ENCODE measurements at places on chromosomes 1 and 21.

- DNase-seq: peak; percentile 89
These were observed 17.9 kb downstream of the MTX1 start for GRCh38 chr1:155226188-155226909.

DNA sequence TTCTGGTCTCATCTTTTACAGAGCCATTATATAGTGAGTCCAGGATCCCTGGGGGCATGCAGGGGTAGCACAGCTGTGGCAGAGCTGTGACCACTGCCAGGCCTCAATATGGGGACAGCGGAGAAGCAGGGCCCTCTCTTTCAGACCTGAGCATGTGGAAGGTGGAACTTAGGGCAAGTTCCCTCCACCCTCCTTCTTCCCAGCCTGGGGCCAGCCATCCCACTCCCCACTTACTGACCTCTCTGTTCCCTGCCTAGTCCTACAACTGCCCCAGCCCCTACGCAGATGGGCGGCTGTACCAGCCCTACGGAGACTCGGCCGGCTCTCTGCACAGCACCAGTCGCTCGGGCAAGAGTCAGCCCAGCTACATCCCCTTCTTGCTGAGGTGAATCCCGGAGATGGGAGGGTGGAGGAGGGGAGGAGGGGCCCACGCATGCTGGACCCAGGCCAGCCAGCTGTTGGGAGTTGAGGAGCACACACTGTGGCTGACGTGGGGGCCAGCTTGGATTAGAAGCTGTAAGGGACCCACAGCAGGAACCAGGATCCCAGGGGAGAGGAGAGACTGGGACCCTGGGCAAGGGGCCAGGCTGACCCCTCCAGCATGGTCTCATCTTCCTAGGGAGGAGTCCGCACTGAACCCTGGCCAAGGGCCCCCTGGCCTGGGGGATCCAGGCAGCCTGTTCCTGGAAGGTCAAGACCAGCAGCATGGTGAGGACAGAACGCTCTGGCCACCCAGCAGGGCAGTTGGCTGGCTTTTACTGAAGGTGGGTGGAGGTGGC is 10.7 kb downstream of the PSRC1 start:
- DNase-seq: no peak

- no peak for DNase-seq
These were observed 72.9 kb downstream of the PLA2G4A start for GRCh38 chr1:186901631-186902030.

DNA sequence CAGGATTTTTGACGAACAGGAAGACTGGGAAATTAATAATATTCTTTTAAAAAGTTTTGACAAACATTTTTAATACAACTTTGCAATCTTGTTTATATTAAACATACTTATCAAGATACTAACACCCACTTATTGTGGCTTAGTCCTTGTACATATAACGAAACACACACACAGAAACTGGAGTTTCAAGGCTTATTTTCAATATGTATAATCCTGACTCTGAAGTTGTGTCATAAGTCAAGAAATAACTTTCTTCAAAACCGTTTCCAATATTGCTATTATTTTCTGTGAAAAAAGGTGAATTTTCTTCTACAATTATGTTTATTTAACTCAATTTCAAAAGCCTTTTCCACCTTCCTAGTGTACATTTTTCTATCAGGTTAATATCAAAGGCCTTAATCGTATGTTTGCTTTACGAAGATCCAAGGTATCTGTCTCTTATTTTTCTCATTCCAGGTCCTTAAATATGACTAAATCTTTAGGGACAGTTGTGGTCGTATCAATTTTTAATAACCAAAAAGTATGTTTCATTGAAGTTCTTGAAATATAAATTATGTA is 1.8 kb downstream of the CDKN2C start:
- no peak for DNase-seq

DNA sequence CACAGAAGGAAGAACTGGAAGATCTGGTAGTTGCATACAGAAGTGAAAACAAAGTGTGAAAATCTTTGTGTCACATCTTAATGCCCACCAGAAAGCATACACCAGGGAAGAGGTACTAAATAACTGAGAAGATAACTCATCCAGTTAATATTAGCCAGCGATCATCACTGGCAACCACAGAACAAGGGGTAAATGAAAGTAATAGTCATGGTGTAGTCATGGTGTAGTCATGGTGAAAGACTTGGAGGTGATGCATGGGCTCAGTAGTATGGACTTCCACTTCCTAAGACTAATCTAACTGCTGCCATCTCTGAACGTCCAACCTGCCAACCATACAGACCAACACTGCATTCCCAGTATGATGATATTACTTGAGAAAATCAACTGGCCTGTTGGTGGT is 481.2 kb upstream of the NR5A2 start:
- no peak for DNase-seq

- DNase-seq: peak; percentile 33
These were observed 1107.1 kb upstream of the TMPRSS15 start for GRCh38 chr21:19510653-19511052.

DNA sequence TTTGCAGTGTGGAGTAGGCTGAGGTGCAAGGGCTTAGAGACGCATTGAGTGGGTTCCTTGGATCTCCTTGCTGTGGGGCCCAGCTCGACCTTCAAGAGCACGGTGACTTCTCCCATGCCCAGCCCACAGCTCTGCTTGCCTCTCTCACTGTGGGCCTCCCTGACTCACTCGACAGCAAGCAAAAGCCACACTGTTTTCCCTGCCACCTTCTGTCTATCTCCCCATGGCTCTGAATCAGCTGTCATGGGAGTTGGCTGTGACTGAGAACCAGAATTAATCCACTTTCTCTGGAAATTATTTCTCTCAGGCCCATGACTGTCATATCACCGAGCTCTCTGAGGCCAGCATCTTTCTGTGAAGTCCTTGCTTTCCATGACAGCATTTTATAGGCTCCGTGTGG is 140.7 kb downstream of the NOS1AP start:
- DNase-seq: no peak

DNA sequence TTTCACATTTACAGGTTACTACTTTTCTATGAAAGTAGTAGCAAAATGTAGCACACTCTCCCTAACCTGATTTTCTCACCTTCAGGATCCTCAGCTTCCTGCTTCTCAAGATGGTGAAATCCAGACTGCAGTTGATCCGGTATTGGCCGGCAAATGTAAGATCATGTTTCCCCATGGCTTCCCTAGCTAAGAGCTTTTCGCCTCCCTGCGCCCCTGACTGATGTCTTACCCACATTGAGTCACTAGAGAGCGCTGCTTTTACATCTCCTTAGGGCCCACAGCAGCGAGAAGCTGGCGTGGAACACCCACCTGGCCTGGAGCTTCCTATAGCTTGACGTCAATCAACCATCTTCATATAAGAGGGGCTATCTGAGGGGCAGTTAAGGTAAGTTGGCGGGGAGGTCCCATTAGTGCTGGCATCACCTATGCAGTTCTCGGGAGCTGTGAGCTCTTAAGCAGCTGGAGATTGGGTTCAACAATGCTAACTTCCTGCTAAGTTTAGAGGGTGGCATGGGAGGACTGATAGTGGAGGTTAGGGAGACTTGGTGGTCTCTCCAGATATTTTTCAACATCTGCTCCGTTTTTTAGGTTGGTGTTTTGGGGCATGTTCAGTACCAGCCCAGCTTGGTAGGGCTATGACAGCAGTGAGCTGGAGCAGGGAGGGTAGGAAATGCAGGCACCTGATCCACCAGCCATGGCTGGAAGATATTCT is 5.5 kb downstream of the PTPN7 start:
- peak; percentile 65 for DNase-seq

DNA sequence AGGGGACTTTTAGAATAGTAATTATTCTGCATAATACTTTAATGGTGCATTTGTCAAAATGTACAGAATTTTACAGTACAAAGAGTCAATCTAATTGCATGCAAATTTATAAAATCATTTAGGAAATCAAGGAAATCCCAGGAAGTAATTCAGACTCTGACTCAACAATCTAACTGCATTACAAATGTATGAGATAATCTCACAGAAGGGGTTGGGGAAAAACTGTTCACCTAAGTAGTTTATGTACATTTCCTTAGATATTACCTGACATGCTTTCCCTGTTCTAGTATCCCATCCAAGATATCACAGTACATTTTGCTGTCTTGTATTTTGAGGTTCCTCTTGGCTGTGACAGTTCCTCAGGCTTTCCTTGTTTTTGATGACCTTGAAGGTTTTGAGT is 4.7 kb downstream of the CRB1 start:
- no peak for DNase-seq

DNA sequence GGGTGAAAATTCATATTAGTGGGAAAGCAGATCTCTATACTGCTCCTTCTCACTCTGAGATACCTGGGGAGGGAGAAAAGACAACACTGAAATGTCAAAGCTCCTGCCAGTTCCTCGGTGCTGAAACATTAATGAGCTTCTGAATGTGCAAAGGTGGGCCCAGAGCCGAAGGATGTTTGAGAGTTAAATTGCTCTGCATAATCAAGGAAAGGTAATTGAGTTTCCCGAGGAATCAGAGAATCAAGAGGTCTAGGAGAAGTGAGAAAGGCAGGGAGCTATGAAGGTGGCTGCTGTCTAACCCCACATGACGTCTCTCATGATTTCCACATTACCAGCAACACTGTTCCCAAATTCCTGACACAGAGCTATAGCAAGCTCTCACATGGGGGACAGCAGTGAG is 346.7 kb downstream of the SMYD3 start:
- DNase-seq: no peak

DNA sequence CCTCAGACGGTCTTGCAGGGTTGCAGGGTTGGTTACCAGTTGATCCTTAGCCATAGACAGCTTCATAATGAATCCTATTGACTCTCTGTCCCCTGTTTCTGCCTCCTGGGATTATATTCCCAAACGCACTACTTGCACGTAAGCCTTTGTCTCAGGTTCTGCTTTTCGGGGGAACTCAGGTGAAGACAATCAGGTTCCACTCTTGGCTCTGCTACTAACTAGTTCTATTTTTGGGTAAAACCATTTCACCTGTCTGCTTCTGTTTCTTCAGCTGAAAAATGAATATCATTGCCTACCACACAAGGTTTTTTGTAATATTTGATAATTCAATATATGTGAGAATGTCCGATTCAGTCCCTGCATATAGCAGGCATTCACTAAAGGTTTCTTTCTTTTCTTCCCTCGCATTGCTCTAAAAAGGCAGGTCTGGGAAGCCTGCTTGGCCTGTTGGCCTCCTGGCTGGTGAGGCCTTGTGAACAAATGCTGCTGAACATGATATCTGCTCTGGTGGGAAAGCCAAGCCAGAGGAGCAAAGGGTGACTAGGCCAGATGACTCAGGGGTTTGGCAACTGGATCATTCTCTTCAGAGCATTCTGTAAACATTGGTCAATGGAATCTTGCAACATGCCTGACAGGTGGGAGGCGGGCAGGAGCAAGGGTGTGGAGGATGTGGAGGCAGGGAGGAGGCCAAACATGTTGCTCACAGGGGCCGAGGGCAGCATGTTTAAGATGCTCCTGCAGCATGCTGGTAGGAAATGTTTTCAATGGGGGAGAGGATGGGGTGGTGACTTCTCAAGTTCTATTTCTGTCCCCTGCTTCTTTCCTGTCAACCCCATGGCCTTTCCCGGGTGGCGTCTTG is 23.8 kb downstream of the IER5 start:
- DNase-seq: peak; percentile 49

GRCh38 chr1:12316331-12316730 is 86.5 kb downstream of the VPS13D start:
- DNase-seq: no peak

DNA sequence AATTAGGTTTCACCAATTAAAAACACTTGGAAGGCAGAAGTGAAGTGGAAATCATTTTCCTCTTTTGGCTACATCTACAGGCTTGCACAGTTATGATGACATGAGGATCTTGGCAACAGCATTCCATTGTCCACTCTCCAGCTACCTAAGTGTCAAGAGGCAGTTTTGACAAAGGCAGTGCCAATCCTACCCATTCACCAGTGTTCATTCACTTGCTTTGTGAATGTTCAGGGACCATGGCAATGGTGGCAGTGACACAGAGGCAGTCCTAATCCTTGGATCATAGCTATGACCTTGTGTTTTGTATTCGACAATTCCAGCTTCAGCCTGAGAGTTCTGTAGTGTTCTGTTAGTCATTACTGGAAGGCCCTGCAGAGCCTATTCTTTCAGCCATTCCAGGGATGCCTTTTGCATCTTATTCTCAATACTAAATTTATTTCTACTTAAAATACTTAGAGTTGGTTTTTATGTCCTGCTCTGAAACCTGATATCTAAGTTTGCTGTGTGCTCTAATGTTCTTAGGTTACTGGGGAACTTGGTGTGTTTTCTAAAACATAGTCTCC is 36.7 kb downstream of the CRB1 start:
- DNase-seq: no peak

GRCh38 chr1:92817986-92818764 is 13.7 kb upstream of the RPL5 start:
- DNase-seq: peak; percentile 56

GRCh38 chr1:33867684-33868083 is 3.8 kb downstream of the HMGB4 start:
- DNase-seq: no peak

All from erythroblast (primary cell).